Osteocyte (in vitro differentiated cells): ENCODE measurements at places on chromosomes 6 and 20.
A peak's percentile ranks its signal among the peaks of the same experiment; 100 is the strongest.

- DNase-seq: peak; percentile 91
Observed at GRCh38 chr6:30102970-30103871, 9.7 kb downstream of the TRIM31 start.

GRCh38 chr20:19940988-19941460, 76.1 kb upstream of the NAA20 start:
- no peak for DNase-seq

- no peak for DNase-seq
Observed at GRCh38 chr6:148873868-148874267, 127.0 kb downstream of the UST start.

- no peak for DNase-seq
Observed at GRCh38 chr20:57262301-57262700, 4.1 kb downstream of the BMP7 start.

DNA sequence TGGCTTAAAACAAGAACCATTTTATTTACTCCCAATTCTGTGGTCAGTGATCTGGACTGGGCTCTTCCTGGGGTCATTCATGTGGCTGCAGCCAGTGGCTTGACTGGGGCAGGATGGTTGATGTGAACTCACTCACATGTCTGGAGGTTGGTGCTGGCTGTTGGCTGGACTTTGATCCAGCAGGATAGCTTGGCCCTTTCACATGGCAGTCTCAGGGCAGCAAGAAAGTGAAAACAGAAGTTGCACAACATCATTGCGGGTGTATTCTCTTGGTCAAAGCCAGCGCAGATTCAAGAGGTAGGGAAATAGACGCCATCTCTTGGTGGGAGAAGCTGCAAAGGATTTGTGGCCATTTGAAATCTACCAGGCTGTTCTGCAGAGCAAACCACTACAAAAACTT, 77.2 kb downstream of the MDGA1 start:
- no peak for DNase-seq

DNA sequence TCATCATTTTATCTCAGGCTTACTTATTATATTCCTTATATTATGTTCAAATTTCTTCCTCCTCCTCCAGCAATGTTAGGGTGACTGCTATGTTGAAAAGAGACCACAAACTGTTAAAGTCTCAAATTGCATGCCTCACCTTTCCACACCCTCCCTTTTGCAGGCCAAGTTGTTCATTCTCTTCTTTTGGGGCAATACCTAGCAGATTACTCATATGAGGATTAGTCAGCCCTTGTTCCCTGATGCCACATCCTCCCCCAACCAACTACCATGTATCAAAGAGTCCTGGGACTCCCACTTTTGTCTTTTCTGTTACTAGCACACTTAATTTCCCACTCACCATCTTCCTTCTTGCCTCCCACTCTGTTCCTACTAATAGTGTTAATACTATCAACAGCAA, 434.7 kb downstream of the BCKDHB start:
- no peak for DNase-seq
